ENCODE measurements at places on chromosomes 2 and 18. TPM values are rescaled to one million over a fixed set of nuclear protein-coding genes. Genes with fewer than 3 reads are reported as not detected.

- DNase-seq: no peak
Observed at GRCh38 chr2:26099933-26100332, 66.0 kb downstream of the RAB10 start.

DNA sequence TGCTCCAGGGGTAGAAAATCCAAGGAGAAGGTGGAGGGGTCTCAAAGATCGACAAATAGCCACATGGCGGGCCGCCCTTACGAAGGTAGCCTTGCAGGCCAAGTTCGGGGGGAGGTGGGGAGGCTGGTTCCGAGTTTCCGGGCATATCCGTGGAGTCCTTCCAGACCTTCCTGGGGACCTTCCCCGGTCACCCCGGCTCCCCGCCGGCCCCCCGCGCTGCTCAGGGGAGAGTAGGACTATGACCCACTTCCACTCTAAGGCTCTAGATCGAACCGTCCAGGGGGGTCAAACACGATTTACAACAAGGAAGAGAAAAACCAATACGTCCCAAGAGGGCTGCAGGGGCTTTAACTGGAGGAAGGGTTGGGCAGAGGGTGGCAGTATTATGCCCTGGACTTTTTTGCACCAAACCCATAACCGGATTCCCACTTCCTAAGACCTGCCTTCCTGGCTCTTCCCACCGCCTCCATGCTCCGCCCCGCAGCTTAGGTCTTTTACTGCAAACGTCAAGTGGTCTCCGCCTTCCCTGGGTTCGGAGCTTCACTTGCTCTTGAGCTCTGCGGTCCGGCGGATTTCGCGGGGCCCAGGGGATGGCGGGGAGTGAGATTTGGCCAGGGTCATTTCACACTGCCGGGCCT is 779 bp upstream of the LYPD6 start:
- DNase-seq: no peak

DNA sequence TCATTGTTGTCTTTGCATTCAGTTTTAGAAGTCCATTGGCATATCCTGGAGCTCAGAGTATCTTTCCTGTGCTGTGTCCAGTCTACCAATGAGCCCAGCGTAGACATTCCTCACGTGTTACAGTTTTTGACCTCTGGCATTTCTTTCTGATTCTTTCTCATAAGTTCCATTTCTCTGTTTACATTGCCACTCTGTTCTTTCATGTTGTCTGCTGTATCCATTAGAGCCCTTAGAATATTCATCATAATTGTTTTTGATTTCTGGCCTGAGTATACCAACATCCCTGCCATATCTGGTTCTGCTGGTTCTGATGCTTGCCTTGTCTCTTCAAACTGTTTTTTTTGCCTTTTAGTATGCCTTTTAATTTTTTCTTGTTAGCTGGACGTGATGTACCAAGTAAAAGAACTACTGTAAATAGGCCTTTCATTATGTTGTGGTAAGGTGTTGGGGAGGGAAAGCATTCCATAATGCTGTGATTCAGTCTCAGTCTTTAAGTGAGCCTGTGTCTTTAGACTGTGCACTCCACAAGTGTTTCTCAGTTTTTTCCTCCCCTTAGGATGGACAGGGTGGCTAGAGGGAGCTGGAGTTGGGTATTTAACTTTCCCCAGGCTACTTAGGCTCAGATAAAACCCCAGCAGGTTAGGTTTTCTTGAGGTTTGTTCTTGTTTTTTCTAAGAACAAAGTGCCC is 35.6 kb downstream of the CEP192 start:
- DNase-seq: no peak

Gene ITGA6
- polyA plus RNA-seq: 94.0 TPM

Gene ADAM23
- 3.0 TPM for polyA plus RNA-seq

All from left renal cortex interstitium (tissue), 4 donors.